Skin of body (tissue), 3 donors: ENCODE measurements at places on chromosomes 5 and 9.

DNA sequence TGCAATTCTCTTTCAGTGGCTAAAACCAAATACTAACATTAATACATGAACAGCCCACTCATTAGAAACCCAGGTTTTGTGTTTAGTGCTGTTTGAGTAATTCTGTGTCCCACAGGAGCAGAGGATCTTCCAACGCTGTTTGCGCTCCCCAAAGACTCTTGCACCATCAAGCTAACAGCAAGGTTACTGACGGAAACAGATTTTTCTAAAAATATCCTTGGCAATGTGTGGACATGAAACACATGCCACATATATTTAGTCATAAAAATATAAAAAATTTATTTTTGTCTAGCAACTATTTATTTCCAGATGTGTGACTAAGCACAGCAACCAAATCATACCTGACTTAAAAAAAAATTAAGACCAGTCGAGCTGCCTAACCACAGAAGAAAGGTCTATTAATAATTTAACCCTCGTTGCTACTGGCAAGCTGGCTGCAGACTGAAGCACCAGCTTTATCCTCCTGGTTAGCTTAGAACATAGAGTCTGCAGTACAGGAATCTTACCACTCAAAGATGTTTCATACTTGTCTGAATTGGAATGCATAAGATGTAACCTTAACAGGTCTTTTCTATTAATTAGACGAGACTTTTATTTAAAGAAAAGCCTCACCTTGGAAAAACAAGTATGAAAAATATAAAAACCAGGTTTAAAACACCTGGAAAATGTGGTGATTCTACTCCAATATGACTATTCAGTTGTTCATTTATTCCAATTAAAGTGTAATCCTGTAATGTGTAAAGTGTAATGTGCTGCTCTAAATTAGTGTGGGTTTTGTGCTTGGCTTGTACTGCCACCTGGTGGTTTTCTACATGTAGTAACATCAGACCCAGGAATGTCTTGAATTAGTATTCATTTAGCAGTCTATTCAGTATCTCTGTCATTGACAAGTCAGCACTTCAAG is 272.5 kb downstream of the EPB41L4A start:
- peak; percentile 84 for DNase-seq

- DNase-seq, result peak; percentile 57
Observed at GRCh38 chr9:38318759-38319495, 73.6 kb upstream of the ALDH1B1 start.

GRCh38 chr9:131738293-131739132 is 1.4 kb downstream of the RAPGEF1 start:
- DNase-seq, result no peak

DNA sequence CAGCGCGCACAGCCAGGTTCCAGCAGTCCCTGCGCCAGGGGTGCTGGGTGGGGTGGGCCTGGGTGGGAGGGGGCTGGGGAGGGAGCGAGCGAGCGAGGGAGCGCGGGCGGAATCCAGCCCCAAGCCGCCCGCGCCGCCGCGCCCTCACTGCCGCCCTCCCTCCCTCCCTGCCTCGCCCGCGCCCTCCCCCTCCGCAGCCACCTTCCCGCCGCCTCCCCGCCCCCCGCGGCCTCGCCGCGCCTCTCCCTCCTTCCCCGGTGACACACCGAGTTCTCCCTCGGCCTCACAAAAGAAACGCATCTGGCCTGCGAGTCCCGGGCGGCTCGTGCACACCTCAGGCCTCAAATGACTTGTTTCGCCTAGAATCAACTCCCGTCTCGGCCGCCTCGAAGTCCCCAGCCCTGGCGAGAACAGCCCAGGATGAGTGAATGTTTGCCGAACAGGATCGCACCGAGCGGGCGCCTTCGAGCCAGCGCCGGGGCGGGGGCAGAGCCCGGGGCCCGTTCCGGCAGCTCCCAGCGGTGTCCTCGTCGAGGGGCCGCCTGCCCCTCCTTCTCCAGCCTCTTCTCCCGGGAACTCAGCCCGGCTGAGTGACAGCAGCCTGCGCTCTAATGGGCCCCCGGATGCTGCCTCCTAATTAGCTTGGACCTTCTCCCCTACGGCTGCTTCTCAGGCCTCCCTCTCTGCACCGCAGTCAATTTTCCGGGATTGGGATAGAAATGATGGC is 371 bp upstream of the PITX1 start:
- no peak for DNase-seq

GRCh38 chr9:116627433-116627832 is 59.7 kb upstream of the TRIM32 start:
- DNase-seq, result no peak

DNA sequence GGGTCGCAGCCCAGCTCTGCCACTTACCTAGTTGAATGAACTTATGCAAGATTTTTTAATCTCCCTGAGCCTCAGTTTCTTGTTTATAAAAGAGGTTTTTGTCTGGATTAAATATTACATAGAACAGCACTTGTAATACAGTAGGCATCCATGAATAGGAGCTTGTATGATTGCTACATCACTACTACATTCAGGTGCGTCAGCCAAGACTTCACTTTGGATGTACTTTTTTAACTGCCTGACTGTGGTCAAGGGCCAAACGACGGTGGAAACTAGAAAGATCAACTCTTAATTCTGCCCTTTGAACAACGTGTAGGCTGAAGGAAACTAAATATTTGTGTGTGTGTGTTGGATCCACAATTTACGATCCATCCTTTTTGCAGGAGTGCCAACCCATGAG is 172.8 kb downstream of the RFK start:
- DNase-seq, result no peak

- DNase-seq, result peak; percentile 86
Observed at GRCh38 chr9:86445671-86446070, 91.5 kb upstream of the TUT7 start.
